Stimulated activated CD8-positive, alpha-beta memory T cell treated with anti-CD3 and anti-CD28 coated beads, Interleukin-12 subunit alpha, Interleukin-12 subunit beta, amount 100 ng/mL, for 1 hour (primary cell): ENCODE measurements at places on chromosomes 7 and 10.

GRCh38 chr7:138649506-138649905 is 51.7 kb downstream of the SVOPL start:
- no peak for DNase-seq

DNA sequence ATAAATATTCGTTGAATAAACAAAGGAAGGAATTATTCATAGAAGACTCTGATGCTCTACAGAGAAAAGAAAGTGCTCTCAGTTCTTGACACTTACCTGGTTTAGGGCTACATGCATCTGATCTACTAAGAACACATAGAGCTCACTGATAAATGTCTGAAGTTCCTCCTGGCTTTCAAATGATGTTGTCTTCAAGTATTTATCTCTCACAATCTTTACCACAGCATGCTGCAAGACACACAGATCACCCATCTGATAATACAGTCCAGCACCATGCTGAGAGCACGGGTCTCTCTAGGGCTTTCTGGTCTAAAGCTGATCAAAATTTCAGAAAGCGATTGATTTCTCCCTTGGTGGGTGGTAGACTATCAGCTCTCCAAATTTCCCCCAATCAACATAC is 44.5 kb upstream of the MRPS16 start:
- DNase-seq: no peak

GRCh38 chr10:77080361-77081027 is 557.1 kb downstream of the KCNMA1 start:
- DNase-seq: no peak

DNA sequence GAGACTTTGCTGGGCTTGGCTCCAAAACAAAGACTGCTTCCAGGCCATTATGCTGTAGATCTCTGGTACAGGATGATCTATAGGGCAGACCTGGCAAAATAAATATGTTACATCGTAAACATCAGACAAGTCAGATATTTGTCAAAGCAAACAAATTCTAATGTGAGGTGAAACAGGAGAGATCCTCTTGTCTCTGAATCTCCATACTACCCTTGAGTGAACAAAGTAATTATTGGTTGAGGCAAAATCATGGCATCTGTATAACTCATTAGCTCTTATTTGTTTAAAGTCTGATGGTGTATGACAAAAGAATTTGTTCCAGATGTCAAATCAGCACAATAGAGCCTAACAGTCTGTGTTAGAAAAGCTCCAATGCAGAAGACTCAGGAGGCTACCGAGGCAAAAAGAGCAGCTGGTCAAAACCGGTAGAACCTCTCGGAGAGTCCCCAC is 1291.5 kb downstream of the TYW1 start:
- no peak for DNase-seq

DNA sequence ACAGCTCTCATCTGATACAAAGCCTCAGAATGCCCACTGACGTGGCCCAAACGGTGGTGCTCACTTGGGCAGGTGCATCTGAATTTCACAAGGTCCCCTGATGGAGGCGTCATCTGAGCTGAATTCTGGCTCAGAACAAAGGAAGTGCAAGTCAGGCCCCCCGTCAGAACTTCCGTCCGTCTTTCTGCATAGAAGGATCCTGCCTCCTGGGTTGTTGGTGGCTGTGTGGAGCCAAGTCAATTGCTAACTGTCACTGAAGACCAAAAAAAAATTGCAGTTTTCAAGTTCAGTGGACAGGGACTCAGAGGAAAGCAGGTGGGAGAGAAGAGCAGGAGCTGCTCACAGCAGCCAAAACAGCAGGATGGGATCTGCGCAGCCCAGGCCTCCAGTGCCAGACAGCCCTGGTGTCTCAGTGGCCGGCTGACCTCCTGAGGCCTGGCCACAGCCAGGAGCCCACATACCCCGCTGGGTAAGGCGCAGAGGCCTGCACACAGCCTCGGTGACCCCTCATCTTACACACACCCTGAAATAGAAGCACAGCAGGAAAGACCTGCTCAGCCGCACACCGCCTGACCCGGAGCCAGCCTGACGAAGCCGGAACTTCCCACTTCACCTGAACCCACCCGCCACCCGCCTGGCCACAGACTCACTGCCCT is 49.4 kb downstream of the PYROXD2 start:
- no peak for DNase-seq

DNA sequence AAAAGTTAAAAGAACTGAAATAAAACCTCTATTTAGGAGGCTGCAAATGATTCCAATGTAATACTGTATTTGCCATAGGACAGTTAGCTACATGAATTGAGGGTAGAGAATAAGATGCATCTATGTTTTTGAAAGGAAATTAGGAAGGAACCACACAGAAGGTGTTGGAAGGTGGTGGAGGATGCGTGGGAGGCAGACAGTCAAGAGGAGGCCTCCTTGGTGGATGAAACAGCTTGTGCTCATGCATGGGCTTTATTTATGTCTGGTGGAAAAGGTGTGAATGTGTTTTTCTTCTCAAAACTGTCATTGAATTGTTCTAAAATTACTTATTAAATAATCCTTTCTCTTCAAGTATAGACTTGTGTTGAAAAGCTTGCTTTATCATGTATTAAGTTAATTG is 314.4 kb upstream of the NPSR1 start:
- DNase-seq: no peak

- peak; percentile 36 for DNase-seq
Observed at GRCh38 chr10:91251430-91252056, 31.1 kb downstream of the PCGF5 start.

DNA sequence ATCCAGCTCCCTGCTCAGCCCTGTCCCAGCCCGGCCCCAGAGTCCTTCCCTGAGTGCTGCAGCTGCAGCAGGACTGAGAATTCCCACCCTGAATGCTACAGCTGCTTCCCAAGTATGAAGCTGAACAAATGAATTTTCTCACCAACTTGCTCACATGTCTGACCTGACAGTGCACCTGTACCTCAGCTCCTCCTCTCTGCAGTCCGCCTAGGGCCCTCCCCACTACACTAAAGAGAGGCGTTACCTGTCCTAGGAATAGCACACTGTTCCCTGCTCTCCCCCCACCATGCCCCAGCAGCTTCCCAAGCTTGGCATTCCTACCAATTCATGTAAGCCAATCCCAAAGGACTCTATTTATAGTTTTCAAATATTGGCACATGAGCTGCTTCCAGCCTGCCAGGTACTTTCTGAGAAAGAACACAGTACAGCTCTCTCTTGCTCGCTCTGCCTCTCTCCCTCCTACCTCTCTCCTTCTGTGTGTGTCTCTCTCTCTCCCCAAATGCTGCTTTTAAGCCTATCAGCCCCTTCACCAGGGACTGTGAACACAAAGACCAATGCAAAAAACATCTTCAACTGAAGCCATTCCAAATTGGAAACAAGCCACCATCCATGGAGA is 400.1 kb downstream of the TNS3 start:
- no peak for DNase-seq

DNA sequence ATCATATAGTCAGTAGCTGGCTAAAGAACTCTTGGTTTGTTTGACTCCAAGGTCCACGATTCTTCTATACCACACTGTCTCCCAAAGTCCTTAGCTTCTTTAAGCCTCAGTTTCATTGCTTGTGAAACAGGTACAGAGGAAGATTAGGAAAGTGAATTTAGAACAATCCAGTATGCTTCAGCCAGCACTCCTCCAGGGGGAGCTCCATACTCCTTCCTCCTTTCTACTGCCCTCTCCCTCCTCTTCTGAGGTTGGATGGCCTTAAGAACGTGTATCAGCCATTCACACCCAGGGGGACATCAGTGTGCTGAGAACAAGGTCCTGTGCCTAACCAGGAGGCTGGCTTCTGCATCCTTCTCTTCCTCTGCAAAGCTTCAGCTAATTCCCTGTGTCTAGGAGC is 54.8 kb upstream of the CALD1 start:
- no peak for DNase-seq

GRCh38 chr7:10770176-10770575 is 203.5 kb upstream of the PHF14 start:
- no peak for DNase-seq

DNA sequence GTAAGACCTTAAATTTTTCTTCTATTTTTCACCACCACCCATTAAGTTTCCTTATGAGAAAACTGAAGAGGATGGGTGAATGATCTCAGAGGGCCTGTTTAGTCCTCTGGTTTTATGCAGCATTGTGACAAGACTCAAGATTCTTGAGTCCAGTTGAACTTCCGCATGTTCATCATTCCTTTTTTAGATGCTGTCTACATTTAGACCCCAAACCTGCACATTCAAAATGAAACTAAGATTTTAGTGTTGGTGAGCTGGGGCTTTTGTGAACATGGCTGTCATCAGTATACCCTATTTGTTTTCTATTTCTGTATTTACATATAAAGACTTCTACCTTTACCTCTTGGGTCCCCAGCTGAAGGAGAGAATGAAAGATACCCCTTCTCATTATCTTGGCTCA is 31.1 kb downstream of the NET1 start:
- DNase-seq: no peak

DNA sequence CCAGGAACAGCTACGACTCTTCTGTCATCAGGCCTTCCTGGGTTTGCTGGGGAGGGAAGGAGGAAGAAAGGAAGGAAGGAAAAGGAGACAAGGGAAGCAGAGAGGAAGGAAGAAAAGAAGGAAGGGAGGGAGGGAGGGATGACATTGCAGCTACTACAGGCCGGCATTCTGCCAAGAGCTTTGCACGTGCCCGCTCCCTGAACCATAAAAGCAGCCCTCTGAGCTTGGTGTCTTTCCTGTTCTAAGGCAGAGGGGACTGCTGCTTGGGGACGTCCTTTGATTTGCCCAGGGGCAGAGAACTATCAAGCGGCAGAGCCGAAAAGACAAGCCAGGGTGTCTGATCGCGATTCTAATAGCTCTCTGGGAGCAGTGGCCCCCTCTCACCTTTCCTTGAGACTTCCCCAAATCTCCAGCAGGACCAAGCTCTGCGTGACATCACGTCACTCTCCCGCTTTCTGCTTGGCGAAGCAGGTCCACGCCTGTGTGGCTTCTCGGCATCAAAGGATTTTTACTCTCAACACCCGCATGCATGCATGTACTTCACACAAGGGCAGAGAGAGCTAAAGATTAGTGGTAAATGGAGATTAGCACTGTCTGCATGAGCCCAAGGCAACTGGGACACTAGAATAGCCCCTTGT is 167.8 kb upstream of the AUTS2 start:
- DNase-seq: no peak

DNA sequence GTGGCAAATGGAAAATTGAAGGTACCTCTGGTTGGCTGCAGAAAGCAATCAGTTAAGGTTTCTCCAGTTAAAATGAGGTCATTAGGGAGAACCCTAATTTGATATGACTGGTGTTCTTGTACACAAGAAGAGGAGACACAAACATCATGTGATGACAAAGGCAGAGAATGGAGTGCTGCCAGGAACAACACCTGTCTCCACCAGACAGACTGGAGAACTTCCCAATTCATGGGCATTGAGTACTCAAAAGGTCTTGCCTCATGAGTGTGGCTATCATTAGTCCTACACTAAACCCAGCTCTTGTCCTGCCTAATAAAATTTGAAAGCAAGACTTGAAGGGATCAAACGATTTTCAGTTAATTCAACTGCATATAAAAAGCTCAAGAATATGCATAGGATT is 152.6 kb downstream of the PTPN20 start:
- no peak for DNase-seq

DNA sequence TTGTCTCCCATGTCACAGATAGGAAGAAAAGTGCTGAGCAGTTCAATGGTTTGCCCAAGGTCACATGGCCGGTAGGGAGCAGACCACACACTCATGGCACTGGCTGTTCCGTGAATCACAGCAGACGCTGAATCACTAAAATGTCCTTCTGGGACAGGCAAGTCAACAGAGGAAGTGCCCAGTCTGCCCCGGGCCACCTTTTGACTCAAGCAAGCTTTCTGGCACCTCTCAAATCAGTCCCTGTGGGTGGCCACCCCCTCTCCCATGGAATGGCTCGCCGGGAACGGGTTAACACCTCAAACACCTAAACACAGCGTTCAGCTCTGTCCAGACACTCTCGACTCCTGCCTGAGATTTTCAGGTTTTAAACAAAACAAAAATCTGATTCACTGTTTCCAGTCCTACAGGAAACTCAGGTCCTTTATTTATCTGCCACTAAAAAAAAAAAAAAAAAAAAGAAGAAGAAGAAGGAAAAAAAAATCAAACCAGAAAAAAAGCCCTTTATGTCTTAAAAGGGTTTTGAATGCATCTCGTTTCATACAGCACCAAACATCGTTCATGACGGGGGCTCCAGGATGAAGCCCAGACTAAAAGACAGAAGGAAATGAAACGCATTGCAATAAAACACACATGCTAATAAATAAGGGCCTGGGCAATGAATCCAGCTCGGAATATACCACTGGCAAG is 15.5 kb downstream of the CARD11 start:
- peak; percentile 3 for DNase-seq

- no peak for DNase-seq
Observed at GRCh38 chr10:124665558-124665957, 78.6 kb downstream of the FAM53B start.

- no peak for DNase-seq
Observed at GRCh38 chr10:97607095-97607636, 17.6 kb downstream of the C10orf62 start.

DNA sequence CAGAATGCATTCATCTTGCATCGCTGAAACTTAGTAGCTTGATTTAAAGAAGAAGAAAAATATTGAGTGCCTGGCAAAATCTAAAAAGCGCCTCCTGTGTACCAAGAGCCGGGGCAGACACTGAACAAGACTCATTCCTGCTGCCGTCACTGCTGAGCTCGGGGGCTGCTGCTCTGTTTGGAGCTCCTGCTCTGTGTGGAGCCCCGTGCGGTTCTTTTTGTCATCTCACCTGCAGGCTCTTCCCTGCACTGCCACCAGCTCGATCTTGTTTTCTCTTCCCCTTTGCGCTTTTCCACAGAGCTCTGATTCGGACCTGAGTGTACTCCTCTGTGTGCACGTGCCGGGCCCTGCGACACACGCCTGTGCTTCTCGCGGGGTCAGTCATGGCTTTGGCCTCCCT is 462.1 kb upstream of the DPP6 start:
- DNase-seq: no peak

GRCh38 chr10:33263453-33263852 is 71.0 kb downstream of the NRP1 start:
- no peak for DNase-seq

GRCh38 chr10:33920351-33920750 is 585.9 kb upstream of the NRP1 start:
- no peak for DNase-seq

DNA sequence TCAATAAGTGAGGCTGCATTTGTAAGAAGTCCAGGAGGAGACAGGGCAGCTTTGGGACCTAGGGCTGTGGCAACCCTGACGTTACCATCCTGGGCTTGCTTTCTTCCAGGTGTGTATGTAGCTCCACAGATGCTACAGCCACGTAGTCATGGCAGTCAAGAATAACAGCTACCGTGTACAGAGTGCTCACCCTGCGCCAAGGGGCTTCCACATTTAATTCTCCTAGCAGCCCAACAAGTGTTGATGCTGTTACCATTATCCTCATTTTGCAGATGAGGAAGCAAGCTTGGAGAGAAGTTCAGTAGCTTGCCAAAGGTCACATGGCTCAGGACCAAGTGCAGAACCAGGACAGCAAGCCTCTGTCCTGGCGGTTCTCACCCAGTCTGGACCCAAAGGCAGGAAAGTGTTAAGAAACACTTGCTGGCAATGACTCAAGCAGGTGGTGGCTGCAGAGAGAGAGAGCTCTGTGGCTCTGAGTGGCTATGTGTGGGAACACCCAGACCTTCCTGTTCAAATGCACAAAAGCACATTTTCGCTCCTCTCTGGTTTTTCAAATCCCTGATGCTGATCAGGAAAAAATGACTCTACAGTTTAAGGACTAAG is 89.8 kb downstream of the CREM start:
- DNase-seq: no peak
